ENCODE measurements at places on chromosomes 7 and 10.
A peak's percentile ranks its signal among the peaks of the same experiment; 100 is the strongest.

DNA sequence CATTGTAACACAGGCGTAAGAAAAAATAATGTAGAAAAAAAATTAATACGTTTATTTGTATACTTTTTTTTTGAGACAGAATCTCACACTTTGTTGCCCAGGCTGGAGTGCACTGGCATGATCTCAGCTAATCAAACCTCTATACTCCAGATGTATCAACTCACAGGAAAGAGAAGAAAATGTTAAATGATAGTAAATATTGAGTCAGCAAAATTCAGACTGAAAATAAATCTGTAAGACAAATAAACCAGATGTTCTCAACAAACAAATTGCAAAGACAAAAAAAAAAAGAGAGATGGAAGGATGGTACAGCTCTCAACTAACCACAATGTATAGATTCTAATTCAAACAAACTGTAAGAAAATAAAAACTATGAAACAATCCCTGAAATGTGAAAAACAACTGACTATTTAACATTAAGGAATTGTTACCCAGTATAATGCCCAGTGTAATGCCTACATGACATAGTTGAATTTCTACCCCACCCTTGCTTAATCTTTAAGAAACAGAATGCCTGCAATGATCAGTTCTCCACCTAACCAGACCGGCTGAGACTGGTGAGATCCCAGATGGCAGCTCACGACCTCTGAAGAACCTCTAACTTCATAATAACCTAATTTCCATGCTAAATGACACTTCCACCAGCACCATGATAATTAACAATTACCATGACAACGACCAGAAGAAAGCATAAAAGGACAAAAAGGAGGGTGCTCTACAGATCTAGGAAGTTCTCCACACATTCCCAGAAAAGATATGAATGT lies 272.0 kb upstream of the GNAI1 start:
- no peak for DNase-seq

DNA sequence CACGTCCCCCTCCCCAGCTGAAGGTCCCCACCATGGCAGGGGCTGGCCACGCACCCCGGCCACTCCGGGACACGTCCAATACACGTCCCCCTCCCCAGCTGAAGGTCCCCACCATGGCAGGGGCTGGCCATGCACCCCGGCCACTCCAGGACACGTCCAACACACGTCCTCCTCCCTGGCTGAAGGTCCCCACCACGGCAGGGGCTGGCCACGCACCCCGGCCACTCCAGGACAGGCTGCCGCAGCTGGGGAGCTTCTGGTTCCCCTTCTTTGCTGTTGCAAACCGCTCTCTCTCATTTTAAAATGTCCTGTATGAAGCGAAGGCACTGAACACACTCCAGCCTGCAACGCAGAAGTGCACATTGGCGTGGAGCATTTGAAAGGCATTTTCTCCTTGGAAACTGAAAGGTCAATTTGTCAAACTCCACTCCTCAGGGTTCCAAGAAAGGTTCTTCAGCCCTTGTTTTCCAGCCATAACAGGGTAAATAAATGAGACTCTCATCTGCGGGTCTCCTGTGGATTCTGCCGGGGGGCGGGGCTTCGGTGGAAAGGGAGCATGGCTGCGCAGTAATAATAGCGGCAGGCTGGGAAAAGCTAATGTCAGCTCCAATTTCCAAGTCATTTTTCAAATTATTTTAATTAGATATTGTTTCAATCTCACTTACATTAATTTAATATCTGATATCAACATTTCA lies 580.3 kb downstream of the DNAJB6 start:
- DNase-seq = no peak

- DNase-seq = no peak
Measured at GRCh38 chr10:9886772-9887171, 1130.9 kb upstream of the CELF2 start.

GRCh38 chr10:70320751-70321150 lies 36.9 kb upstream of the NPFFR1 start:
- DNase-seq = peak; percentile 28

- no peak for DNase-seq
Measured at GRCh38 chr7:152667958-152668357, 8.0 kb downstream of the XRCC2 start.

DNA sequence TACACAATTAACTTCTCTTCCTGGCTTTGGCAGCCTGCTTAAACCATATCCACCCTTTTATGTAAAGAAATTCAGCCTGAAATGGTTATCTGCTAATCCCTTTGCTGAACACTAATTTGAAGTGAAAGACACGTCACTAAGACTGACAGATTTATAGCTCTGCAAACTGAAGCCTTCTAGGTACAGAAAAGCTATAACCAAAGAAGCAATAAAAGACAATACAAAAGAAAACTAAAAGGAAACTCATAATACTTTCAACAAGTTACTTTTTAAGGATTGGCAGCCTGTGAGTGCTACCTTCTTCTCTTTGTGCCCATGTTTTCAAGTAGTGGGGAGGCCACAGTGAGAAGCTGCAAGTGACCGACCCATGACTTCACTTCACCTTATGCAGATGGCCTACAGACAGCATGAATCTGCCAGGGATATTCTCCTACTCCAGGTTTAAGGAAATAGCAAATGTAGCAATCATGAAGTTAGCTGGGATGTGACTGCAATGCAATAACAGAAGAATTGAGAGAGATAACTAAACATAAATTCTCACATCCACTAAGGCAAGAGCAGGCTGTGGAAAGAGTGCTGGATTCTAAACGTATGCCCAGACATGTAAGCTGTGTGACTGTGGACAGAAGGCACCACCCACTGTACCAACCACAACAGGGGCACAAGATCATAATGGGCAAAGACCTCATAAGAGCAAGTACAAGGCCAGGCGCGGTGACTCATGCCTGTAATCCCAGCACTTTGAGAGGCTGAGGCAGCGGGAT lies 10.7 kb upstream of the SPOCK2 start:
- DNase-seq = no peak

- no peak for DNase-seq
Measured at GRCh38 chr7:96685755-96686154, 23.9 kb downstream of the SEM1 start.

DNA sequence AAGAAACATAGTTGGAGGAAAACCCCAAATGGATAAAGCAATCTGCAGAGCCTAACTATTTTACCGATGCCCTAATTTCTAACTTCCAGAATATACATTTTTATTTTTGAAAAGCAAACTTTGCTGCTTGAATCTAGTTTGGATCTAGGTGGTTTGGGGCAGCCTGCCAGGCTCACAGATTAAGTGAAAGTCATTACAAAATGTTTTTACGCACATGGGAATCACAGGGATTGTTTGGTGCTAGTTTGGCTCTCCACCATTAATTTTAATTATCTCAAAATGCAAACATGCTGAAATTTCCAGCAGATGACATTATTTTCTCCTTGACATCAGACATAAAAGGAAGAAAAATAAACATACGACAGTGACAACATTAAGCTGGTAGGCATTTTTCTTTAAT lies 166.7 kb upstream of the INHBA start:
- DNase-seq = no peak

DNA sequence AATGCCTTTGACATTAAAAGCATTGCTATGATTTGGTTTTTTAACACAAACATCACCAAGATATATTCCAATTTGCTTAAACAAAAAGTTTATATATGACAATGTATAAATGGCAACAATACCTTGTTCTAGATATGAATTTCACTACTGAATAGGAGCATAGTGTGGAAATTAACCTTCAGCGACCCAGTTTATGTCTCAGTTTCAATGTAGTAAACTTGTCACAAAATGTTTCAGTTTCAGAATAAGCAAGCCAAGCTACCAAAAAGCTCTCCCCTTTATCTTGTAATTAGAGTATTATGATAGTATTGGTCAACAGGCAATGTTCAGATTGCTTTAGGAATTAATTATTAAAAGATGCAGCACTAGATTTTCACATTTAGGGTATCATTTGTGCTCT lies 99.6 kb upstream of the PCDH15 start:
- no peak for DNase-seq

Measured in foreskin fibroblast (primary cell).